Hepatocyte (in vitro differentiated cells): ENCODE measurements at places on chromosomes 11 and 22. TPM values are rescaled to one million over a fixed set of nuclear protein-coding genes. Genes with fewer than 3 reads are reported as not detected.

Gene BBOX1
- 0.88 and 1.6 TPM in 2 replicates for total RNA-seq

Gene VSIG10L2
- not detected in 2 replicates for total RNA-seq

Gene GAB4
- not detected in 2 replicates for total RNA-seq

Gene CYB5R2
- total RNA-seq, result 19.9 and 25.0 TPM in 2 replicates

DNA sequence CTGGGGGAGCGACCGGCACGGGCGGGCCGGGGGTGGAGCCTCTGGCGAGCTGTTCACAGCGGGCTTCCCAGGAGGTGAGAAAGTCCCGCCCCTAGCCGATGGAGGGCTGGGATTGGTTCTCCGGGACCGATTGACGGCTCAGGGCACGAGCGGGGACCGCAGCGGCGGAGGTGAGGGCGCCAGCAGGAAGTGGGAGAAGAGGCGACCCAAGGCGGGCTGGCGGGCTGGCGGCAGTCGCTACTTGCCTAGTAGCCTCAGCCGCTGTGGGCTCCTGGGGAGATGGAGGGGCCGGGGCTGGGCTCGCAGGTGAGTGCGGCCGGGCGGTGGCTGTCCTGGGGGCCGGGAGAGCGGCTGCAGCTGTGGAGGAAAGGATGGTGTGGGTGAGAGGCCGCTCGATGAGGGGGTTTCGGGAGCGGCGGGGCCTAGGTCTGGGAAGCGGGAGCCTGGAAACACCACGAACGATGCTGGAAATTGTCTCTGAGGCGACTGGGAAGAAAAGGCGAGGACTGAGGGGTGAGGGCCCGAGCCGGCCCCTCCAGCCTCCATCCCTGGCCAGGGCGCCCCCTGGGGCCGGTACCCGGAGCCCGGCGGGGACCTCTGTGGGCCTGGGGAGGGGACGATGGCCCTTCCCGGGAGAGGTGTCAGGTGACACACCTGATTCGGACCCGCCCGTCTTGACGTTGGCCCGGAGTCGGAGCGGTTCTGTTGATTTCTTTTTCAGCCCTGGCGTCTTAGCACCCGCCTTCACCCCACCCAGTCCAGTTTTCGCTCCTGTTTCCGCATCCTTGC lies at the start of gene ZDHHC13:
Gene ZDHHC13, plus strand, starts transcription at position 198 of the 789 bp plus-strand sequence. Its CDS starts 82 bp downstream, at position 280.
- H3K27ac ChIP-seq, result peak within 1 kb of the TSS; percentile 81
- no peaks in the 10 kb centered on the region for H3K27me3 ChIP-seq
- peak; percentile 95 for DNase-seq
- H3K4me3 ChIP-seq, result peak within 1 kb of the TSS; percentile 63

- no peaks in the 10 kb centered on the region for H3K4me1 ChIP-seq
- no peak overlapping the region for H3K4me3 ChIP-seq
- no peaks in the 10 kb centered on the region for H3K36me3 ChIP-seq
- H3K27ac ChIP-seq, result no peak overlapping the region
Measured at GRCh38 chr11:47225552-47226400, 11.0 kb downstream of the DDB2 start.

DNA sequence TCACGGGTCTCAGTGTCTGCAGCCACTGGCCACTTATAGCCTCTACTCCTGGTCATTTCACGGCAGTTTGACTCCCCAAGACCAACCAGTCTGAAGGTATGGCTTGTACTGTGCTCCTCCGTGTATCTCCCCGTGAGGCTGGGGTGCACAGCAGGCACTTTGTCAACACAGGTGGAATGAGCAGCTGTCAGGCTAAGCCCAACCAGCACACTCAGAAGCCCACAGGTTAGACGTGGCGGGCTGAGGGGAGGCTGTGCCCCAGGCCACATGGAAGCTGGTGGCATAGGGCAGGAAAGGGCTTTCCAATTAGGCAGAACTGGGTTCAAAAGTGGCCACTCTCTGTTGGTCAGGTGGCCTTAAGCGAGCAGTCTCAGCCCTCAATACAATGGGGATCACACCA lies 7.0 kb downstream of the TP53I11 start:
- no peak for DNase-seq
- no peak overlapping the region for H3K4me3 ChIP-seq
- no peaks in the 10 kb centered on the region for H3K27me3 ChIP-seq
- no peak overlapping the region for H3K27ac ChIP-seq

GRCh38 chr11:32033067-32033466 lies 57.8 kb upstream of the RCN1 start:
- DNase-seq, result no peak
- H3K4me3 ChIP-seq, result no peak overlapping the region
- no peak overlapping the region for H3K27ac ChIP-seq
- H3K36me3 ChIP-seq, result no peaks in the 10 kb centered on the region

DNA sequence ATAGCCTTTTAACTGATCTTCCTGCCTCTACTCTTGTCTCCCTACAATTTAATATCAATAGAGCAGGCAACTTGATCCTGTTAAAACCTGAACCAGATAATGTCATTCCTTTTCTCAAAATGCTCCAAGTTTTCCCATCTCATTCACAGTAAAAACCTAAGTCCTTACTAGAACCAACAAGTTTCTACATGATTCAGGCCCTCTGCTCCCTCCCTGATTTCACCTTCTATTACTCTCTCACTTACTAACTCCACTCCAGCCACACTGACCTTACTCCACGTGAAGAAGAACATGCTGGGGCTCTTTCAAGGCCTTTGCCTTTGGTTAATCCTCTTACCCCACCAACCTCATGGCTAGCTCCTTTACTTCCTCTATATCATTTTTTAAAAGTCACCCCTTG lies 71.1 kb downstream of the PRCP start:
- no peaks in the 10 kb centered on the region for H3K27me3 ChIP-seq
- no peak overlapping the region for H3K27ac ChIP-seq
- no peak for DNase-seq
- H3K4me3 ChIP-seq, result no peak overlapping the region
- no peaks in the 10 kb centered on the region for H3K36me3 ChIP-seq

GRCh38 chr11:55357560-55358184 lies 10.1 kb upstream of the OR4A15 start:
- H3K4me1 ChIP-seq, result no peaks in the 10 kb centered on the region
- no peak overlapping the region for H3K4me3 ChIP-seq
- DNase-seq, result no peak
- no peaks in the 10 kb centered on the region for H3K36me3 ChIP-seq

DNA sequence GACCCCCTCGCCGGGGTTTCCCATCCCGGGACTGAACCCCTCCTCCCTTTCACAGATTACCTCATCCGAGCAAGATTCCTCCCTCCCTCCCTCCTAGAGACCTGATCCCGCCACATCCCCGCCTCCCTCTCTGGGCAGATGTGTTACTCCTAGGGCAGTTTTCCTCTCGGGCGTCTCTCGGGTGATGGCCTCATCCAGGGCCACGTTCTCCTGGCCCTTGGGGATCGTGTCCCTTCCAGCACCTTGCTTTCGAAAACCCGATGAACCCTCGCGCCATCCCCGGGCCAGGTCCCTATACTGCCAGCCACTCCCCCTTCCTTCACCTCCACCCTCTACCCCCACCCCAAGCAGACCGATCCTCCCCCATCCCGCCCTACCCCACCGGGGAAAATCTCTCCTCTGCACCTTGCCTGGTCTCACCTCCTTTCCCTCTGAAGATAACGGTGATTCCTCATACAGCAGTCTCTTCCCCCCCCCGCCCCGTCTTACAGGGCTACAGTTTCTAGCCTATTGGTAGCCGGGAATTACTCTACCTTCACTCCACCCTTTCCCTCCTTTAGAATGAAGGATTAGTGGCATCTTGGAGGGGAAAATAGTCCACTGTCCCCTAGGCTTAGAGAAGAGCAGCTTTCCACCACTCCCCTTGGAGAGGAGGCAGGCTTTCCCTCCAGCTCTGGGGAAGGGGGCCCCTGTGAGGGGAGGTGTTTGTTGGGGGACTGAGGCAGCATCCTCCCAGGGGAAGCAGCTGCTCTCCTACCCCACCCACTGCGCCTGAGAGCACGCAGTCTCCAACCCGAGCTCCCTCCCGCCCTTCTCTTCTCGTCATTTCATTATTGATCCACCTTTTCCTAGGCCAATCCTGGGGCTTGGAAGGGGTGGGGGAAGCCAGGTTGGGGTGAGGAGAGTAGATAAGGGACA lies 1.2 kb downstream of the KMT2A start:
- peak overlapping the region; percentile 87 for H3K4me3 ChIP-seq
- DNase-seq, result peak; percentile 70
- no peaks in the 10 kb centered on the region for H3K36me3 ChIP-seq
- H3K4me1 ChIP-seq, result peaks cover 17% of the 10 kb centered on the region

DNA sequence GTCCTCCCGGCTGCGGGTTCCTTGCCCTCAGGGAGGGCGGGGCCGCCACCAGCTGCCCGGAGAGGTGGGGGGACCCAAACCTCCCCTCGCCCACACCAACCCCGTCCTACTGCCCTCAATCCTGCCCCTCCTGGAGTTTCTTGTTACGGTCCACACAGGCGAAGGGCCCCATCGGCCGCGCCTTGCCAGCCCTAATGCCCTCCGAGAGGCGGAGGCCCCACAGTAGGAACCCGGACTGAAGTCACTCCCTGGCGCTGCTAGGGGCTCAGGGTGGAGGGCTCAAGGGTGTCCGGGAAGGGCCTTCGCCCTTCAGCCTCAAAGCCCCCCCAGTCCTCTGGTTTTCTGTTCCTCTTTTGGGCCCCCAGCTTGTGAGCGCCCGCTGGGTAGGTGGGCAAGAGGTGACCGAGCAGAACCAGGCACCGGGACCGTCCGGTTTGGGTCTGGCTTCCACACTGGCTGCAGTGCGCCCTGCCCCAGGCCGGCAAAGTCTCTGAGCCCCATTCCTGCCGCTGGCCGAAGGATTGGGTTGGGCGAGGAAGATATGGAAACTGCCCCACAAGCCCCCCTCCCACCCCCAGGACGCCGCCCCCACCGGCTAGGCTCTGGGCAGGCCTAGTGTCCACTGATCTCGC lies 24.5 kb downstream of the DUSP8 start:
- DNase-seq, result no peak
- H3K27ac ChIP-seq, result peak overlapping the region; percentile 80
- no peaks in the 10 kb centered on the region for H3K36me3 ChIP-seq
- no peak overlapping the region for H3K4me3 ChIP-seq
- peaks cover 27% of the 10 kb centered on the region for H3K27me3 ChIP-seq
- peaks cover 20% of the 10 kb centered on the region for H3K4me1 ChIP-seq

DNA sequence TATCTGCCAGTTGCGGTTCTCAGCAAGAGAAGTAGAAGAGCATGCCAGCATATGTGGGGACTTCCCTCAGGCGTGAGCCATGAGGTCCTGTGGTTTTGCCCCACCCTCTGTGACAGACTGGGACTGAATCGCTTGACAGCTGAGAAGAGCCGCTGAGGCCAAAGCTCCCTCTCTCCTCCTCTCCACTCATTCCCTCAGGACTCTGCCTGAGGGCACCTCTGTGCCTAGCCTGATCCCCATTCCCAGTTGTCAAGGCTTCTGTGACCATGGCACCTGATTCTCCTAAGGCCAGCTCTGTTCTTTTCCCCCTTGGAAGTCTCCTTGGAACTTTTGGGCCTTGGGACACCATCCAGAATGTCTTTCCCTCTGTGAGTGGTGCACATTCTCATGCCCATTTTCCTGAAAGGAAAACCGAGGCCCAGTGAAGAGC lies 27.0 kb downstream of the ART5 start:
- H3K4me3 ChIP-seq, result no peak overlapping the region
- no peaks in the 10 kb centered on the region for H3K4me1 ChIP-seq
- H3K27ac ChIP-seq, result no peak overlapping the region
- DNase-seq, result no peak

DNA sequence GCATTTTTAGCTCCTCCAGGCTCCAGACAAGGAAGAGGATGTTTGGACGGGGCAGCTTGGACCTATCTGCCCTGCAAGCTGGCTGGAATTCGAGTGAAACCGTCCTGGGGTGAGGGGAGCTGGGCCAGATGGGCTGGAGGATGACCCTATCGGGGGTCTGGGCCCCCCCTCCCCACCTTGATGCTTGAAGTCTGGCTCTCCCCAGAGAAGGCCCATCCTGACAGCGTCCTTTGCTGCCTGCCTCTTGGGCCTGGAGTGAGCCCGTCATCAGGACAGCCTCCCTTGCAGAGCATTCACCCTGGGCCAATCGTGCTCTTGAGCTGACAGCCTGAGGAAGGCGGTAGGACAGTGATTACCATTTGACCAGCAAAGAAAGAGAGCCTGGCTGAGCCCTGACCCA lies 5.3 kb upstream of the PDGFB start:
- H3K27ac ChIP-seq, result no peak overlapping the region
- H3K4me1 ChIP-seq, result peaks cover 9% of the 10 kb centered on the region
- no peak for DNase-seq
- H3K36me3 ChIP-seq, result no peaks in the 10 kb centered on the region
- H3K4me3 ChIP-seq, result no peak overlapping the region
- peaks cover 13% of the 10 kb centered on the region for H3K27me3 ChIP-seq

- H3K4me3 ChIP-seq, result no peak overlapping the region
- no peak overlapping the region for H3K27ac ChIP-seq
- peaks cover 13% of the 10 kb centered on the region for H3K27me3 ChIP-seq
- H3K36me3 ChIP-seq, result no peaks in the 10 kb centered on the region
- H3K4me1 ChIP-seq, result peaks cover 17% of the 10 kb centered on the region
Measured at GRCh38 chr22:26642465-26643417, 14.6 kb upstream of the MIAT start.

DNA sequence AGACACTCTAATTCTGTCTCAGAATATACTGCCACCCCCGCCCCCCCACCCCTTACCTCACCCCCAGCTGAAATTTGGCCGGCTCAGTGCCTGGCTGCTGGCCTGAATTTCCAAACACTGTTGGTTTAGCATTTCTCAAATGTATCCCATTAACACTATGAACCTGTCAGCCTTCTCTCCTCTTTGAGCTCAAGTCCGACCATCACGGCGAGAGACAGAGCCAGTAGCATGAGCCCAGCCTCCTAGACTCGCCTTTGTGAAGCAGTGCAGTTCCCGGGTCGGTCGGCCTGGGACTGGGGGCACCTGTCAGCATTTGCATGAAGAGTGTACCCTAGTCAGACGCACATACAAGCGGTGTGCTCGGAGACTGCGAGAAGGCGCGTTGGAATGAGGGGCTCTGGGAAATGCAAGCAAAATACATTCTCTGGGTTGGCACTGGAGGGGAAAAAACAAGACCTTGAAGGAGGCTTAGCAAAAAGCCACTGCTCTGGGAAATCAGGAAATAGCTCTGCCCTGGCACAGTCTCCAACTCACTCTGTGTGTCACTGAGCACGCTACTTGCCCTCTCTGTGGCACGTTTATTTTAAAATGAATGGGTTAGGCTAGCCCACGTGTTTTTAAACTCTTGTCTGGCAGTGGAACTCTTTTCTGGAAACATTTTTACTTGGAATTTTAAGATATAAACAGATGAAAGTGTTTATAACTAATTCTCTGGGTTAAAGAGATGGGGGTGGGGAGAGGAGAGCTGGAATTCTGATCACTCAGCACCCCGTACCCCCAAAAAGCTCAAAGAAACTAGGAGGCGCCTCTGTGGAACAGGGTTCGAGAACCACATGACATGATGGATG lies 108.3 kb downstream of the TIMP3 start:
- H3K4me1 ChIP-seq, result peaks cover 19% of the 10 kb centered on the region
- H3K27ac ChIP-seq, result no peak overlapping the region
- no peak for DNase-seq

- peaks cover 8% of the 10 kb centered on the region for H3K4me1 ChIP-seq
- H3K4me3 ChIP-seq, result no peak overlapping the region
- H3K27ac ChIP-seq, result peak overlapping the region; percentile 16
Measured at GRCh38 chr11:86145439-86146156, 76.7 kb upstream of the PICALM start.
